ENCODE measurements at places on chromosomes 7 and 10. TPM values are rescaled to one million over a fixed set of nuclear protein-coding genes. Genes with fewer than 3 reads are reported as not detected.

DNA sequence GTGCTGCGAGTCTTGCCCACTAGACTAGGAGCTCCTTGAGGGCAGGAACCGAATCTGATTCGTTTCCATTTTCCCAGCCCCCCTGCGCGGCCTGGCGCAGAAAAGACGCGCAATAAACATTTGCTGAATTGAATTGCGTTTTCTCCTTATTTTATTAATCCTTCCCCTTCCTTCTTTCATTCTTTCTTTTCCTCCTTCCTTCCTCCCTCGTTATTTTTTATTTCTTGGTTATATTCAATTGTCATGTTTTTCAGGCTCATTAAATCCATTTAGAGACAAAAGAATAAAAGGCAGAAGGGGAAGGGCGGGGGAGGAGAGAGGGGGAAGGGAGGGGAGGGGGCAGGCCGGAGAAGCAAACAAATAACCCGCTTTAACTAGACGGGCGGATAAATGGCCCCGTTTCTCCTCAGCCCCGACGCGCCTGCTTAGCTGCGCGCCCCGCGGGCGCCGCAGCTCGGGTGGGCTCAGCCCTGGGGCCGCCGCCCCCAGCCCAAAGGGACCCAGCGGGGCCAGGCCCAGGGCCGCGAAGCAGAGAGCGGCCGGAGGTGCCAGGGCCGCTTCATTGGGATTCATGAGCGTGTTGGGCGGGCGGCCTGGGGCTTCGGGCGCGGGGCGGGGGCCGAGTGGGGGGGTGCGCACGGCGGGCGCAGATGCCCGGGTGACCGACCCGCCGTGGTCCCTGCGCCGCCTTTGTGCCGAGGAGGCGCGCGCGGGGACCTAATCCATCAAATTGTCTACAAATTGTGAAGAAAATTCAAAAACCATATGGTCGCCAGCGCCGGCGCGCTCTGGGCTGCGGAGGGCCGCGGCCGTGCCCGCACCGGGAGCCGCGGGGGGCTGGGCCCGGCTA lies 5.0 kb downstream of the LBX1 start:
- no peak for DNase-seq

DNA sequence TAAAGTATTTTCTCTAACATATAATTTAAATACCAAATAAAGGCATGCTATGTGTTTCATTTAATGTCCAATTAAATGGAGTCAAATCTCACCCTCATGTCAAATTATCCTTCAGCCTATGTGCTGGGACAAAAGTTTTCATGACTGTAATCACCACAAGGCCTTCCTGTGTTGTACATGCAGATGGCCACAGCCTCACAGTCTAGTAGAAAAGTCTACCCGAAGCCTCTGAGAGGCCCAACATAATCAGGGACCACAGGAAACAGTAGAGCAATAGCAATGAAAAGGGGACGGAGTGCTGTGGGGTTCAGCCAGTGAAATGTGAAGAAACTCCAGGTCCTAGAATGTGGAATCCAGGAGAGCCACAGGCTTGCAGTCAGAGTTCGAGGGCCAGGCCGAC lies 140.2 kb upstream of the KLF6 start:
- DNase-seq = no peak

Gene GDF10
- 3.8 TPM for total RNA-seq

- DNase-seq = no peak
These were observed 906 bp upstream of the MMD2 start for GRCh38 chr7:4959893-4960292.

- DNase-seq = no peak
These were observed 12.2 kb upstream of the ZNF273 start for GRCh38 chr7:64890761-64891362.

DNA sequence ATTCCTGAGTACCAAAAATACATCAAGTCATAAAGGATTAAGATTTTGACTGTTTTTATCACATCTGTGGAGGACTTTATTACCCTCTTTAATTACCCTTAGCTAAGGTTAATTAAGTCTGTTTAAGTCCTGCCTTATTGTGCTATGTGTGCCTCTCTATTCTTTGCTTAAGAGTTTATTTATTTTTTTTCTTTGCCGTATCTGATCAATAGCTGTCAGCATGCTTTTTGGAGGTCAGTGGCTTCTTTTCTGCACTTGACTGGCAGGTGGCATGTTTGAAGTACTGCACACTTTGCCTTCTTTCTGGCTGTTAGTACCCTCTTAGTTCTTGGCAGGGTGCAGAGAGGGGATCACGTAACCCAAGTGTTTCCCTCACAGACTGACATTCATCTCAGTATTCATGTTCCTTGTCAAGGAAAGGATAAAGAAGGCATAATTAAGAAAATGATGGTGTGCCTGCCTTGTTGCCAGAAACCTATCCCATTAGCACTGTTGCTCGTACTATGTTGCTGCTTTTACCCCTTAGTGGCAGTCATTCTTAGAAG lies 225.8 kb downstream of the EXOC4 start:
- no peak for DNase-seq

DNA sequence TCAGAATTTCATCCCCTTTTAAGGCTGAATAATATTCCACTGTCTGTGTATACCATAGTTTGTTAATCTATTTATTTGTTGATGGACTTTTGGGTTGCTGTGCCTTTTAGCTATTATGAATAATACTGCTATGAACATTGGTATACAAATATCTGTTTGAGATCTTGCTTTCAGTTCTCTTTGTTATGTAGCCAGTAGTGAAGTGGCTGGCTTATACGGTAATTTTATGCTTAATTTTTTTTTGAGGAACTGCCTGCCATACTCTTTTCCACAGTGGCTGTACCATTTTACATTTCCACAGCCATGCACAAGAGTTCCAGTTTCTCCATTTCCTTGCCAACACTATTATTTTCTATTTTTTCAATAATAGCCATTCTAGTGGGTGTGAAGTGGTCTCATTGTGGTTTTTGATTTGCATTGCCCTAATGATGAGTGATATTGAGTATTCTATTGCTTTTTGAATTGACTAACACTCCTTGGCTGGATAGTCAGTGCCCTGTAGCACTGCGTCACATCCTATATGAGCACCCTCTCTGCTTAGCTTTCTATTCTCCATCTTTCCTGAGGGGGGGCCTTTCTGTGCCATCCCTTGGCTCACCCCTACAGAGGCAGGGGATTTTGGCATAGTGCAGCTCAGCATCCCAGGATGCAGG lies 29.4 kb upstream of the RAPGEF5 start:
- DNase-seq = no peak

Gene ALOX5
- 25.3 TPM for total RNA-seq

- DNase-seq = peak; percentile 80
These were observed 135.9 kb downstream of the CUX1 start for GRCh38 chr7:101953248-101953819.

DNA sequence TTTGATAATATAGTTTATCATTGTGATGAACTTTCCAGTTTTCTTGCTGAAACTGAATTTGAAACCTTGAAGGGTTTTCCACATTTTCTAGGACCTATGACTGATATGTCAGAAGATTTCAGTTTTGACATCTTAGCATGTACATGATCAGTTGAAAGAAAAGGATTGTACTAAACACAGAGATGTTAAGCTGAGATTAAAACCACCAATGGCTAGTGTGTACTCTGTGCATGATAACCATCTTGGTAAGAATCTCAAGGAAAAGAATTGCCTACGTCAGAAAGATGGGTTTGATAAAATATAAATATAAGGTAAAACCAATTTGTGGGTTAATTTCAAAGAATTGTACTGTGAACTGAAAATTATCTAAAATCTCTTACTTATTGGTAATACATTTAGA lies 776.4 kb downstream of the GATA3 start:
- no peak for DNase-seq

Gene SPDYE8
- not detected for total RNA-seq

DNA sequence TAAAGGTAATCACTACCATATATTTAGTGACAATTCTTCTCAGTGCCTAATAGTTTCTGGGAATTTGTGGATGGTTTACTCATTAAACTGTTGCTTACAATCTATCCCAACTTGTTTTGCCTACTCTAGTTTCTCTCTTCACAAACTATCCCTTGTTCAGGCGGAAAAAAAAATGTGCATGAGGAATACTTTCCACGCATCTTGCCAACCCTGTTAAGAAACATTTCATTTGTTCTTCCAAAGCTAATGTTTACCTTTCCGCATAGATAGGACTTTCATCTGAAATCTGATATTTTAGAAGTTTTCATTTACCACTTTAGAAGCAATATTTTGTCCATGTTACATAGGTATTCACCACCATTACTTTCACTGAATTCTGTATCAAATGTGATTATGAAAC lies 191.9 kb downstream of the MDFIC start:
- DNase-seq = no peak

Gene CAMK2B
- 2.4 TPM for total RNA-seq

GRCh38 chr10:89047397-89047796 lies 56.8 kb downstream of the FAS start:
- DNase-seq = no peak

Gene GRM3
- not detected for total RNA-seq

GRCh38 chr7:48971173-48971572 lies 46.8 kb downstream of the CDC14C start:
- DNase-seq = no peak

GRCh38 chr7:141696348-141696747 lies 5.6 kb downstream of the DENND11 start:
- no peak for DNase-seq

Data from aorta (tissue), 5 donors.